ENCODE measurements at places on chromosomes 16 and 17.

- no peak for DNase-seq
Measured at GRCh38 chr17:48753794-48754499, 25.4 kb upstream of the HOXB13 start.

- DNase-seq = no peak
Measured at GRCh38 chr16:85148931-85149330, 36.7 kb upstream of the CIBAR2 start.

GRCh38 chr17:3678821-3679530 lies 10.4 kb downstream of the EMC6 start:
- DNase-seq = no peak

GRCh38 chr17:59641799-59642484 lies 22.2 kb downstream of the CLTC start:
- DNase-seq = peak; percentile 70

GRCh38 chr17:83116311-83116771 lies 36.9 kb downstream of the METRNL start:
- DNase-seq = no peak
